ENCODE measurements at places on chromosomes 5 and 9. TPM values are rescaled to one million over a fixed set of nuclear protein-coding genes. Genes with fewer than 3 reads are reported as not detected.

The CSF2 gene
- total RNA-seq = 61.5 TPM

The OR1B1 gene
- total RNA-seq = not detected

The FOXI1 gene
- total RNA-seq = not detected

The CA9 gene
- 4.9 TPM for total RNA-seq

The LEAP2 gene
- total RNA-seq = 3.0 TPM

The PRR16 gene
- total RNA-seq = not detected
